ENCODE measurements at places on chromosomes 2 and 18.

DNA sequence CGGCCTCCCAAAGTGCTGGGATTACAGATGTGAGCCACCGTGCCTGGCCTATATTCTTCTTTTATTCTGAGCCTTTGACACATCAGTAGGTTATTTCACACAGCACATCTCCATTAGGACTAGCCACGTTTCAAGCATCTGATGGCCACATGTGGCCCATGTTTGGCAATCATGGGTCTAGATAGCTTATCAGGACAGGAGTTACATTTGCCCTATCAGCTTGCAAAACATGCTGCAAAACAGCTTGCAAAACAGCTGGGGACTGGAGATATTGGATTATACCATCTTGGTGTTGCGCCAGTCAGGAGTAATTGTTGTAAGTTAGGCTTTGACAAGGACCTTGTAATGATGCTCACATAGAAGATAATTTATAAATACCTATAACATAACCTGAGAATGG is 94.9 kb downstream of the GBX2 start:
- no peak for DNase-seq

- DNase-seq: no peak
Measured at GRCh38 chr2:63679252-63679855, 90.6 kb downstream of the MDH1 start.

DNA sequence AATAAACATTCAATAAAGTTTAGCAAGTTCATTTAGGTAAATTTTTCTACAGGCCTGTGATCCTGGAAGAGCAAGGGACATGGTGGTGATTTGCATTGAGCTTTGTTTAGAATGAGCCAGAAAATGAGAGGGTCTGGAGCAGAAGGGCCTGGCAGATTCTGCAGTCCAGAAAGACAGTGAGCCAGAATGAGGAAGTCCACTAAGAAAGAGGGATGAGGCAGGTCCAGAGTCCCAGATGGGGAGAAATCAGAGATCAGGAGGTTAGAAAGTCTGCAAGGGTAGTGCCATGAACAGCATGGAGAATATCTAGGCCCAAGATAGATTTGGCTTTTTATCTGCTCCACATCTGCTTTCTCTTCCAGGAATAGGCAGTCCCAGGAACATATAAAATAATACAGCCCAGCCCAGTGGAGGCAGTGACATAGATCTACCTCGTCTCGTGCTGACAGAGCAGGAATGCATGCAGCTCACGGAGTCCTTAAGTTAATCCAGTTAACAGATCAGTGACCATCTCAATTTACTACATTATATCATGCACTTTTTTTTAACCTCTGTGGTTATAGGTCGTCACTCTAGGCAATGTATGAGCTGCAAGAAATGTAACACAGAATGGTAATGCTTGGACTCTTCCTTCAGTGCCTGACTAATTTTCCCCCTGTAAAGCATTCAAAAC is 429.0 kb downstream of the SUCLG1 start:
- DNase-seq: no peak

DNA sequence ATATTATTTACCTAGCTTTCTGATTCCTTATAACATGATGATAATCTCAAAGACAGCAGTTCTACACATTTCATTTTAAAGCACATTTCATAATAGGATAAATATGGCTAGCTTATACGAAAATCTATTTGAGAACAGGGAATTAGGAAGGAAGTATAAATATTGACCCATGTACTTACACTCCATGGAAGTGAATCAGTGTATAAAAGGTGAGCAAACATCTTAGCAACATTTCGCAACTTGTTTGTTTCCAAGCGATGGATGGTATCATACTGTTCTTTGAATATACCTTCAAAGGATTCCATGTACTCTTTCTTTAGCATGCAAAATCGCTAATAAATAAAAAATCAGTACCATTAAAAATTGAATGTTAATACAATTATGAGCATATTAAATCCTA is 53.1 kb downstream of the CWC22 start:
- no peak for DNase-seq

DNA sequence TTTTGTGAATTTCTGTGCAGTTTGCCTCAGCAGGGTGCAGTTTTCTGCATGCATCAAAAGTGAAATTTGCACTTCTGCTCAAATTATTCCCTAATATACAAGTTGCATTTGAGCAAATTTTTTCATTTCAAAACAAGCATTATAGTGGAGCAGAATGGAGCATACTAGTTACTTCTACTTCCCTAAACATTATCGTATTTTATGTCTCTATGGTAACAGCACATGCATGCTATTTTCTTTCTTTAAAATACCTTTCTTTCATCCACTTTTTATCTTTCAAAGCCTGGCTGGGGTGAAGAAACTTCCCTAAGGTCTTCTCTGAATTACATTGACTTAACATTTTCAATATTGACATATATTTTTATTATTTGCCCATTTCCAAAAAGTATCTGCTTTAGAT is 11.2 kb downstream of the RHBDD1 start:
- no peak for DNase-seq

GRCh38 chr2:121596221-121597080 is 52.8 kb downstream of the CLASP1 start:
- no peak for DNase-seq

DNA sequence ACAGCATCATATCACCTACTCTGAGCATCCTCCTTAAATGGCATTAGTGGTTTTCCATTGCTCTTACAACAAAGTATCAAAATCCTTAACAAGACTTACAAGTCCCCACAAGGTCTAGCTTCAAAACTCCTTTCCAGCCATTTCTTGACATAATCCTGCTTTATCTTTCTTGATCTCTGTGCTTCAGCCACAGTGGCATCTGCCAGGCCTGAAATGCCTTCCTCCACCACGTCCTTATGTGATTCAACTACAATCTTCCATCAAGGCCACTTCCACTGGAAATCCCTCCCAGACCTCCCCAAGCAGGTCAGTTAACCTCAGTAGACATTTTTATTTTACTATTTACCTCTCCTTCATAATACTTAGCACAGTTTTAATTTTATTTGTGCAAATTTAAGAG is 83.8 kb upstream of the CCDC150 start:
- DNase-seq: no peak

- no peak for DNase-seq
Measured at GRCh38 chr2:120976501-120977307, 241.0 kb downstream of the GLI2 start.

- no peak for DNase-seq
Measured at GRCh38 chr2:236876642-236877041, 209.0 kb upstream of the COPS8 start.

DNA sequence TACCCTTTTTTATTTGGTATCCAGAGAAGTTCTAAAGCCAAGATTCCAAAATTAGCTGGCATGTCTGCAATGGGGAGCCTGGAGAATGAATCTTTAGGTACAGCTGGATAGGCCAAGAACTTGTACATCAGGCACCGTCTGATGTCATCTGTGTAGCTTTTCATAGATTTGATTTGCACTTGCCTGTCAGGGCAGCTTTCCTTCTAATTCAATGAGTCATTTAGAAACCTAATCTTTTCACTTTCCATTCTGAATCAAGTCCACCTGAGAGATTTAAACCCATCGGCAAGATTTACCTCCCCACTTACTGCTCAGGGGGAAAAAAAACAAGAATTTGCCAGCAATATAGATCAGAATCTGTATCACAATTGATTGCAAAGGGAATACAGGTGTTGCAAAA is 60.9 kb upstream of the ACAA2 start:
- DNase-seq: no peak

DNA sequence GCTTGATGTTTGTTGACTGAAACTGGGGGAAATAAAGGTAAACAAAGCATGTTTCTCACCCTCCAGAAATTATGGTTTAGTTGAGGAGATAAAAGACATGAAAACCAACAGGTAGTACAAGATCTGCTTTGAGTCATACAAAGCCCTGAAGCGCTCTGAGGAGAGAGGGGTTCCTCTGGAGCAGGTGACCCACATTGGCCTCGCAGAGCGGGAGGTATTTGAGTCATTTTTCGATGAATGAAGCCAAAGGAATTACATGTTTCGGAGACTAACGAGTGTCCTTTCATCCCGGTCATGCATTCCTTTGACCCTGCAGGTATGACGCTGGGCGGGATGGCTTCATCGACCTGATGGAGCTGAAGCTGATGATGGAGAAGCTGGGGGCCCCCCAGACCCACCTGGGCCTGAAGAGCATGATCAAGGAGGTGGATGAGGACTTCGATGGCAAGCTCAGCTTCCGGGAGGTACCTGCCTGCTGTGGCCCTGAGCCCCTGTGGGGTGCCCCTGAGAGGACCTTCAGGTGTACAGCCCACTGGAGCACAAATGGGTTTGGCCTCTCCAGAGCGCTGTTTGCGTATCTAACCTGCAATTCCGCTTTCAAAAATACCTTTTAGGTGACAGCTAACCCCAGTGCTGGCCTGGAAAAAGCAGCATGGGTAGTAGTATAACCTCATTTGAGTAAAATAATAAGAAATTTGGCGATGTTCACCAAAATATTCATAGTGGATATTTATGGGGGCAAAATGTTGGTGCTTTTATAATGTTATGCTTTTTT is 29.3 kb downstream of the EFHD1 start:
- DNase-seq: no peak

DNA sequence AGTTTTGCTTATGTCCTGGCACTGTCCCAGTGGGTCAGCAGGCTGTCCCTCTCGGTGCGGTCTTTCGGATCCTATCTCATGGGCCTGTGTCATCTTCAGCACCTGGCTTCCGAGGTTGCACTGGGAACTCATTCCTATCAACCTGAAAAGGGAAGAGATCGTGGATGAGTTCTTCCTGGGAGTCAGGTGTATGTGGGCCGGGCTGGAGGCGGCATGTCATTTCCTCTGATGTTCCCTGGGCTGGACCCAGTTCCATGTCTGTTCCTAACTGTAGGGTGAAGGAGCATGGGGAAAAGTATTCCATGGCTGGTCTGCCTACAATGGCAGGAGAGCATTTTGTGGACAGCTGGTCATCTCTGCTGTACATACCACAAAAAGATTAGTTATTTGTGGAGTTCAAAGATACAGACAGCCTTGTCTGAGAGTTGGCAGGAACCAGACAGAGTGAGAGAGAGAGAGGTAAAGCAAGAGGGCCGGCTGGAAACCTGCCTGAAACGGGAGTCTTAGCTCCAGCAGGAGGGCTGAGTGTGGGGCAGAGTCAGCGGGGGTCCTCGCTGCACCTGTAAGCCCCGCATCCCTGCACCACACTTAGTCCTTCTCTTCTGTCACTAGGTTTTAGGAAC is 25.2 kb downstream of the FAM228A start:
- no peak for DNase-seq

DNA sequence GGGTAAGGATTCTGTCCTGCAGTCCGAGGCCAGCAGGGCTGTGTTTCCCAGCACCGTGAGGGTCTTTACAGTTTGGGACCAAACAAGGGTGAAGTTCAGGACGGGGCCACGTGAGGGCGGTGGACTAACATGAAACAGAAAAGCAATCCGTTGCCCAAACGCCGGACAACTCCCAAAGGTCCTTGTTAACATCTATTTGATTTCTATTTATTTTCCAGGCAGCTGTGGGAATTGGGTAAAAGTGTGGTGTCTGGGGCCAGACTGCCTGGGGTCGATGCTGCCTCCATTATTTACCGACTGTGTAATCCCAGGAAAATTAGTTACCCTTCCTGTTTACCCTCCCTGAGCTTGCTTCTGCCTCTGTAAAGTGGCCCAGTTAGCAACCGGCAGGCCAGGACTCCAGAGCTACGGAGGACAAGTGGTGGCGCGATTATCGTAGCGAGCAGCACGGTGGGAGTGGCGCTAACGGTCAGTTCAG is 66.3 kb upstream of the TCF7L1 start:
- DNase-seq: peak; percentile 47

DNA sequence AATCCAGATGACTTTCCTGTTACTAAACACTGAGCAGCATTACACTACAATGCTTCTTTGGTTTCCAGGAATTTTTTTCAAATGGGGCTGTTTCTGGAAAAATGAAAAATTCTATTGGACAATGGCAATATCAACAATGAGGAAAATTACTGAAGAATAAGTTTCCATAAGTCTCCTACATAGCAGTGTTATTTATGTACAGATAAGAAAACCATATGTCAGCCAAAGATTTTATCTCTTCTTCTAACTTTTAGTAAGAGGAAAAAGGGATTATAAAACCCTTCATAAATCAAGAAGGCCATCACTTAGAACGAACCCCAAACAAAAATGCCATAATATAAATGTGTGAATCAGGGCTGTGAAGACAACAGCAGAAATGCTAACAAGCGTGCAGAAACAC is 31.6 kb upstream of the NOSTRIN start:
- no peak for DNase-seq

DNA sequence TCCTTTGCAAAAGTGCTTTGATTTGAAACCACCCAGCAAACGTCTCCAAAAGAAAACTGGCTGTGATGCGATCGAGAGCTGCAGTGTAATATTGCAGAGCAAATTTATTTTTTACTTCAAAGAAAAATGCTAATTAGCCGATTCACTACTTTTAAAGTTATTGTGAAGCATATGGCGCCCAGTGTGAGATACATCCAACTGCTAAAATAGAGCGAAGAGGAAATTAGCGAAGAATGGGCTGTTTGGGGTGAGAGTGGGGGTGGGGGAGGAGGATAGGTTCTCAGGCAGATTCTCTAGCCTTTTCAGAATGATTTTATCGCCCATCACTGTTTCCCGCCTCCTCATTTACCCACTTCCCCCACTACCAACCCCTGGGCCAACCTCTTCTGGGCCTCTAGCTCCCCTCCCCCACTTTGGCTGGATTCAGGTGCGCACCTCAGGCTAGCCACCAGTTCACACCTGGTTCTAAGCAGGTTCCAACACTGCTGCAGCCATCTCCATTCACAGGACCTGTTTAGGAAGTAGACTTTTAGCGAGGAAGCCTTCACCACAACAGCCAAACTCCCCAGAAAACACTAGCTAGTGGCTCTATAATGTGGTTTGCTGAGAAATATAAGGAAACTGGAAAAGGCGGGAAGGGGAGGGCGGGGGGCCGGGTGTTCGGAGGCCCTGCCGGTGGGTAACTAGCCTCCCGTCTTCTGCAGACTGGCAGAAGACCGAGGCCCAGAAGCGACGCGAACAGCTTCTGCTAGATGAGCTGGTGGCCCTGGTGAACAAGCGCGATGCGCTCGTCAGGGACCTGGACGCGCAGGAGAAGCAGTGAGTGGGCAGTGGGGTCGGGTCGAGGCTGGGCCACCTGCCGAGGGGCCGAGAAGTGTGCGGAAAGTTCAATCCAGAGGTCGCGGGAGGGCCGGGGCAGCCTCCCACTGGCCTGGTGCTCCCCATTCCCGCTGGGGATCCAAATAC is 6.0 kb upstream of the OTX1 start:
- no peak for DNase-seq
